ENCODE measurements at places on chromosomes 2 and 18.

- DNase-seq = no peak
Measured at GRCh38 chr2:36338827-36339145, 16.8 kb upstream of the CRIM1 start.

DNA sequence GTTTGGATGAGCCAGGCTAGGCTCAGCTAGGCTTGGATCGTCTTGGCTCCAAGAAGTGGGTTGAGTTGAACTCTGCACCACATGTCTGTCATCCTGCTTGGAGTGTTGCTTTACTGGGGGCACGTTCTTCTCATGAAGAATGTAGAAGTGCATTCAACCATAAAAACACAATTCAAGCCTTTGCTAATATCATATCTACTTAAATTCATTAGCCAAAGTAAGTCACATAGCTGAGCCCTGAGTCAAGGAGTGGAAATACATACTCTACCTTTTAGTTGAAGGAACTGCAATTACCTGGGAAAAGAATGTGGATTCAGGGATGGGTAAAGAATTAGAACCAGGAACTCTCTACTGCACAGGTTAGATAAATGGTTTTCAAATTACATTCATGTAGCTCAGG is 360.4 kb upstream of the KCNH7 start:
- no peak for DNase-seq

DNA sequence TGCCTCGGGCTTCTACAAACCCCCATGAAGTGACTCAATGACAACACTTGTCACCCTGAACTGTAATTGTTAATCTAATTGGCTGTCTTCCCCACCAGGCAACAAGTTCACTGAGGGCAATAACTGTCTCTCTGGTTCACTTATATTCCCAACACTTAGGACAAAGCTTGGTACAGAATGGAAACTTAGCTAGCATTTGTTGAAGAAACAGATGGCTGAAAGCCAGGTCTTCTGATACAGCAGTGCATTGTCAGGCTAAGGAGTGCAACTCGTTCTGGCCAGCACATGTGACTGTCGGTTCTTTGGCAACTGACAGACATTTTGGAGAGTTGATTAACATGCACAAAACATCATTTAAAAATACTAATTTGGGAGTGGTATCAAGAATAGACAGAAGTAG is 14.6 kb upstream of the DNAJC27 start:
- no peak for DNase-seq

GRCh38 chr2:38122344-38122743 is 46.4 kb upstream of the CYP1B1 start:
- no peak for DNase-seq

- DNase-seq = no peak
Measured at GRCh38 chr2:133843551-133843950, 275.3 kb upstream of the NCKAP5 start.

DNA sequence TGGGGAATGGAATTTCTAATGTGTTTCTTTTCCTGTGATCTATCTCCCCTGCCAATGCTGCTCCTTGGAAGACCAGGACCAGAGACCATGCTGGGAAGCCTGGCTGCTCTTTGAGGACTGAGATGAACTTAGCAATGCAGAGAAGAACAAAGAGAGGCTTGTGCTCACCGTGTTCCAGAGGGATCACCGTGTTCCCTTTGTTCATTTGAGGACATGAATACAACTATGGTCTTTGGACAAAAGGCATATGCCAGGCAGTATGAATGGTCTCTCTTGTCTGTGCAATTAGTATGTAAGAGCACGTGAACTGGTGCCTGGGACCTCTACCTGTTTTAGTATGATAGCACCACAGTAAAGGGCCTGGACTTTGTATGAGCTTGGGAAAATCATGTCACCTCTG is 139.9 kb downstream of the TDRD15 start:
- DNase-seq = no peak

GRCh38 chr2:12430407-12431133 is 286.2 kb upstream of the TRIB2 start:
- DNase-seq = no peak

- DNase-seq = no peak
Measured at GRCh38 chr18:37568671-37569070, 3.1 kb upstream of the CELF4 start.

DNA sequence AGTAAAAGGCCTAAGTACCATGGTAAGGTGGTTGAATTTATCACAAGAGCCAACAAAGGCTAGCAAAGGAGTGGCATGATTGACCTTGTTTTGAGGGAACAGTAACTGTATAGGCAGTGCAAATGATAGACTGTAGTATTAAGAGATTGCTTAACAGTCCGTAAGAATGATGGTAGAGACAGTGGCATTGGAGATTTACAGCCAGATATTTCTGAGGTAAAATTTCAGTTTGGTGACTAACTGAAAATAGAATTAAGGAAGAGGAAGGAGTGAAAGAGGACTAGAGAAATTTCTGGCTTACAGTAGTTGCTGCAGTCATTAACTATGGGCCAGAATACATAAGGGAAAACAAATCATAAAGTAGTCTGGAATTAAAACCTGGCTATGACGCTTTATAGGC is 4.4 kb upstream of the BAZ2B start:
- no peak for DNase-seq

- DNase-seq = no peak
Measured at GRCh38 chr2:80396276-80396675, 91.7 kb upstream of the LRRTM1 start.

GRCh38 chr18:57148263-57148662 is 1.4 kb downstream of the BOD1L2 start:
- no peak for DNase-seq

- no peak for DNase-seq
Measured at GRCh38 chr18:7901657-7902056, 334.5 kb downstream of the PTPRM start.

GRCh38 chr2:135600915-135601314 is 69.6 kb downstream of the R3HDM1 start:
- no peak for DNase-seq

Measured in activated CD4-positive, CD25-positive, alpha-beta regulatory T cell treated with anti-CD3 and anti-CD28 coated beads, Interleukin-2, amount 50 U/mL, for 72 hours (primary cell).